Activated CD4-positive, CD25-positive, alpha-beta regulatory T cell treated with anti-CD3 and anti-CD28 coated beads, Interleukin-2, amount 50 U/mL, for 24 hours (primary cell): ENCODE measurements at places on chromosomes 4 and X.

DNA sequence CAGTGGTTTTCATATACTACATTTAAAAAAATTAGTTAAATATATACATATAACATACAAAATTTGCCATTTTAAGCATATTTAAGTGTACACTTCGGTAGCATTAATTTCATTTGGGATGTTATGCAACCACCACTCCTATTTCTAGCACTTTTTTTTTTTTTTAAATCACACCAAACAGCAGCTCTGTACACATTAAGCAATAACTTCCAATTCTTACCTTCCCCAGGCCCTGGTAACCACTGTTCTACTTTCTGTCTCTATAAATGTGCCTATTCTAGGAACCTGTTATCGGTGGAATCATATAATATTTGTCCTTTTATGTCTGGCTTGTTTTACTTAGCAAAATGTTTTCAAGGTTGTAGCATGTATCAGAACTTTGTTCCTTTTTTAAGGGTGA, 39.1 kb downstream of the TMEM164 start:
- no peak for ATAC-seq

DNA sequence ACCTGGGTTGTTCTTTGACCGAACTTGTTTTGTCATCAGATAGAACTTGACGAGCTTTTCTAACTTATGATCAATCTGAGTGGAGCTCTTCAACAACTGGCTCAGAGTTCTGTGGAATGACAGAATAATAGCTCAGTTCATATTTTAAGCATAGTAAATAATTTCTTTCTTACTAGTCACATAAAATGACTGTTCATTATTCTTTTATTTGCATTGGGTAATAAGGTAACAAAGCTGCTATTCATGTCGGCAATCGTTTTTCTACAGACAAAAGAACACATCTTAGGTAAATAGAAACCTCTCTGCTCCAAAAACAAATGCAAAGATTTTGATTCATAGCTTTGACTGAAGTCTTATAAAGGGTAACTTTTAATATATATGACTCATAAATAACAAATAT, 57.3 kb upstream of the CXCL8 start:
- ATAC-seq: no peak

DNA sequence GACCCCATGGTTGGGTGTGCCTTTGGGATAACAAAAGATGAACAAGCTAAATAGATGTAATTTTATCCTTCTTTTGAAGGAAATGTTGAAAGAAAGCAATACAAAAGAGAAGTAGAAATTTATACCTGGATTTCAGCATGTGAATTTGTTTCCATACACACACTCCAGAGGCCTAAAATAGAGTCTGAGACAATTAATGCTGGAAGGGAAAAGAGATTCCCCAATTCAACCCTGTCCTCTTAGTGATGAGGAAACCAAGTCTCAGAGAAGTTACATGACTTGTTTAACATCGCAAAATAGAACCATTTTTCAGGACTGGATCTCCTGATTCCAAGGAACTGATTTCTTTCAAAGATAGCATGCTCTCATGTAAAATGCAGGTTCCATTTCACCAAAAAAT, 37.3 kb upstream of the MYOZ2 start:
- ATAC-seq: no peak

- no peak for ATAC-seq
These were observed 640 bp downstream of the PHF8 start for GRCh38 chrX:54043541-54044125.

GRCh38 chrX:48945517-48946348, 11.7 kb downstream of the OTUD5 start:
- ATAC-seq: peak; percentile 27
